ENCODE measurements at places on chromosomes 2 and 18.
A peak's percentile ranks its signal among the peaks of the same experiment; 100 is the strongest.

GRCh38 chr2:14903709-14904374 is 271.3 kb downstream of the LRATD1 start:
- peak; percentile 11 for DNase-seq

- no peak for DNase-seq
These were observed 133.4 kb downstream of the RGPD3 start for GRCh38 chr2:106334802-106335201.

- DNase-seq = no peak
These were observed 391.6 kb upstream of the HS6ST1 start for GRCh38 chr2:128710242-128710641.

- no peak for DNase-seq
These were observed 31.5 kb downstream of the LYPD1 start for GRCh38 chr2:132638313-132639040.

DNA sequence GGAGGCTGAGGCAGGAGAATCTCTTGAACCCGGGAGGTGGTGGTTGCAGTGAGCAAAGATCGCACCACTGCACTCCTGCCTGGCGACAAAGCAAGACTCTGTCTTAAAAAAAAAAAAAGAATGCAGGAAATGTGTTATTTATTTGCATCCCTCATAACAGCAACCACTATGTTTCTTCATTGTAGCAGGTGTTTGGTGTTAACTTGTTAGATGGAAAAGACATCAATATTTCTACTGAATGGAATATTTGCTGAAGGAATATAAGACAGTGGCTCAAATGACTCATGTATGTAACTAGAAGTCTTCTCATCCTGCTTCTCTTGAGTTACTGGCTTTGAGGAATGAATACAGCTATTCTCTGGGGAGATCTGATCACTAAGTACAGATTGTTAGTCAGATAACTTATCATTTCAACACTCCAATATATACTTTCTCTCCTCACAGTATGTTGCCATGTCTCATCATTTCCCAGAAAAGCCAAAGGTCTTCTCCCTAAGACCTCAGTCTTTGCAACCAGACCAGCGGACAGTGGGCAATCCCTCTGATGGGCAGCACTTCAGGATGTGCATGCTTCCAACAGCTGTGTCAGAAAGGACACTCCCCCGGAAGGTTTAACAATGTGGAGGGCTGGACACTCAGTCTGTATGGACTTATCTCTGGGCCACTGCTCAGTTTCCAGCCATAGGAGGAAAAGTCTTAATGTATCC is 104.4 kb upstream of the STK17B start:
- DNase-seq = no peak

- DNase-seq = no peak
These were observed 6.0 kb upstream of the CYP27C1 start for GRCh38 chr2:127226132-127226519.

DNA sequence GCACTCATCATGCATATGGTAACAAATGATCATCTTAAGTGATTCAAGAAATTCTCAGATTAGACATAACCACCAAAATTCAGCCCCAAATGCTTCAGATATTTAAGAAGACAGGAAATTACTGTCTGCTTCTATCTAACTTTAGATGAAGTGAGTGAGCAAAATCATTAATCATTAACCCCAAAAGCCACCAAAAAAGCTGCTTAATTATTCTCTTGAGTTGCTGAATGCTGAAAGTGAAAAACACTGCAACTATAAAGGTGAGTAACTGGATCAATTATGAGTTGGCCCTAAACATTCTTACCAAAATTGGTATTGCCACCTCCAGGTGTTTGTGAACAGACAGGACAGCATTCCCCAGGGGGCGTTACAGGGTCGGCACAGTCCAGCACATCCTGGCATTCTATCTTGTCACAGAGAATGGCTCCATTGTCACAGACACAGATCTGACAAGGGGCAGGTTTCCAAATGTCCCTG is 69.6 kb downstream of the COL5A2 start:
- no peak for DNase-seq

DNA sequence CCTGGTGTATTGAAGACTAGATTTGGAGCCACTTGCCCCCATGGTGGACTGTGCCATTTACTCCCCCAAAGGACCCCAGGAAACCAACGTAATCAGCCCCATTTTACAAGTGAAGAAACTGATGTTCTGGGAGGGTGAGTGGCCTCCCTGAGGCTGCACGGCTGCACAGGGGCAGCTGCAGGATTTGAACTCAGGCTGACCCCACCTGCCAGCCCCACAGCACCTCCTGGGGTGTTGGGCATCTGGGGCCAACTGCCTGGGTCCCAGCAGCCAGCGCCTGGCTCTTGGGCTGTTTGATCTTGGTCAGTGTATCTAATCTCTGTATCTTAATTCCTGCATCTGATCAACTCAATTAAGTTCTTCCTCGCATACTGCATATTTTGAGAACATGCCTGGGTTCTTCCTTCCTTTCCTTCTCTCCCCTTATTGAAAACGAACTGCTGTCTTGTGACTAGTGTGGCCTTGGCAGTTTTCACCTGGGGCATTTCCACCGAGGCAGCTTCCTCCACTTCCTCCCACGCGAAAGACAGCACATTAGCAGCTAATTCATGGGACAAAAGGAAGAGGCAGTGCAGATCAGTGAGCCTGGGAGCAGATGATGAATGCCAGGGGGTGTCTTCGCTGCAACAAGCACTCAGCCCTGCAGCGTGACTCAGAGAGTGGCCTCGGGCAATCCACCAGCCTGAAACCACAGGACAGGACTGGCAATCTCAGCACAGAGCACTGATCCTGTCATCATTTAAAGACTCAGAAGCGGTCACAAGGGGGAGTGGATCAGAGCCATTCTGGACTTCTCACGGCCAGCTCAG is 184.1 kb upstream of the RAB12 start:
- DNase-seq = no peak

DNA sequence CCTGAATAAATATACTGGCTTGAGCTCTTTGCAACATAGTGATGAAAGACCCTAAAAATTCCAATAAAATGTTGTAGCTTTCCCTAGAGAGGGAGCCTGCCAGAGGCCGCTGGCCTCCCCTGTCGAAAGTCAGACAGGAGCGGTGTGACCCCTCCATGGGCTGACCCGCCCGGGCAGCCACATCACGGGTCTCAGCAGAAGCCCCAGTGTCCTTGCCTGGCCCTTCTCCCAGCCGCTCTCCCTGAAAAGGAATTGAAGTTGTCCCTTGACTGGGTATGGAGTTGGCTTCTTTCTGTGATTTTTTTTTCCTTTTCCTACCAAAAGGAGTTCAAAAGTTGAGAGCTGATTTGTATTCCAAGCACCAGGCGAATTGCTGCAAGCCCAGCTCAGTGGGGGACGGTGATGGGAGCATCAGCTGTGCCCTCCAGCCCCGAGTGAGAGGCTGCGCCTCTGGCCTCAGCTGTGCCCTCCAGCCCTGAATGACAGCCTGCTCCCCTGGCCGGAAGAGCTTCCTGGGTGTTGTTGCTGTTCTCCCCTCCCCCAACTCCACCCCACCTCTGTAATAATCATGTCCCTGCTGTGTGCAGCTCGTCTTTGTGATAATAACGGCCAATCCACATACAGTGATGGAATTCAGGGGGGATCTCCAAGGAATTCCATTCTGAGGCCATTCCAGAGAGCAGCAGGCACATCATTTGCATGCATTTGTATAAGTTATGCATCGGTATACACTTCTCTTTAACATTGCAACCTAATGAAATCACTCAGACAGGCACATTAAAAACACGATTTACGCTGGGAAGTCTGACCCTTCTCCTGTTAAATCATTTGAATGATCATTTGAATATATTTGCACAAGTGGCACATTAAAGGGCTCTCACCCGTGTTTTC is 501.0 kb downstream of the EIPR1 start:
- no peak for DNase-seq

- DNase-seq = no peak
These were observed 592.1 kb upstream of the CDH2 start for GRCh38 chr18:28768791-28769768.

GRCh38 chr18:21289827-21290226 is 47.8 kb downstream of the GREB1L start:
- DNase-seq = no peak

GRCh38 chr2:172129404-172129803 is 26.7 kb upstream of the DLX2 start:
- DNase-seq = no peak

DNA sequence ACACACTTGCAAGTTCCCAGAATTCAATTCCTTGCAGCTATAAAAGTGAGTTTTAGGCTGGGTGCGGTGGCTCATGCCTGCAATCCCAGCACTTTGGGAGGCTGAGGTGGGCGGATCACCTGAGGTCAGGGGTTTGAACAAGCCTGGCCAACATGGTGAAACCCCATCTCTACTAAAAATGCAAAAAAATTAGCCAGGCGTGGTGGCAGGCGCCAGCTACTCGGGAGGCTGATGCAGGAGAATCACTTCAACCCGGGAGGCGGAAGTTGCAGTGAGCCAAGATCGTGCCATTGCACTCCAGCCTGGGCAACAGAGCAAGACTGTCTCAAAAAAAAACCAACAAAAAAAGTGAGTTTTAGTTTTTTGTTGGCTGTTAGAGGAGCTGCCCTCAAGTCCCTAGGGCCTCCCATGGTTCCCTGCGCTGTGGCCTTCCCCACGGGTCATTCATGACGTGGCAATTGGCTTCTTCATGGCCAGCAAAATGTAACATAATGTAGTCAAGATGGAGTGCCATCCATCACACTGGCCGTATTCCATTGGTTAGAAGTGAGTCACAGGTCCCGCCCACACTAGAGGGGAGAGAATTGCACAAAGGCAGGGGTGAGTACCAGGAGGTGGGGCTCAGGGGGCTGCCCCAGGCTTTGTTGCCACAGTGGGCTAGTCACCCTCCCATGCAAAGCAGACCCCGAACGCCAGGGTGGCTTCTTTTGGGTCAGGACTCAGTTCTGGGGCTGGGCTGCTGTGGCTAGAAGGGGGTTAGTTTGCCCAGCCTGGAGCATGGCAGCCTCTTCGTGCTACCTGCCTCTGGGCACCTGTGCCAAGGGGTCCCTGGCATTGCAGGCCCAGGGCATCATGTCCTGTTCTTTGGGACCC is 37.7 kb upstream of the INHBB start:
- no peak for DNase-seq

DNA sequence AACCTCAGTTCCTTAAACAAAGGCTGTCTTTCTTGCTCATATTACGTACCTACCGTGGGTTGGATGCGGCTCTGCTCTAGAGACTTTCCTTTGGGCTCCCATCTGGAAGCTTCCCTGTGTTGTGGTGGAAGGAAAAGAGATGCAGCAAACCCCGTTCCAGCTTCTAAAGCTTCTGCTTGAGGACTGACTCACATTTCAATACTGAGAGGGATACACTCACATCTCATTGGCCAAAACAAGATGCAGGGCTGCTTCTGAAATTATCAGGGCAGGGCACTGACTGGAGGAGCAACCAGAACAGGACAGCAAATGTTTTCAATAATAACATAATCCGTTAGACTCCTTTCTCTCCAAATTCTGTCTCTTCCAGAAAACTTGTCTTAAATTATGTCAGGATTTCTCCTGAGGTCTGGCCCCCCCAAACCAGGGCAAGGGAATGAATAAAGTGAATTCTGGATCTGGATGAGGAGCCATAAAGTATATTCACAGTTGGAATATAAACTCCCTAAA is 4.5 kb upstream of the MYO5B start:
- DNase-seq = no peak

DNA sequence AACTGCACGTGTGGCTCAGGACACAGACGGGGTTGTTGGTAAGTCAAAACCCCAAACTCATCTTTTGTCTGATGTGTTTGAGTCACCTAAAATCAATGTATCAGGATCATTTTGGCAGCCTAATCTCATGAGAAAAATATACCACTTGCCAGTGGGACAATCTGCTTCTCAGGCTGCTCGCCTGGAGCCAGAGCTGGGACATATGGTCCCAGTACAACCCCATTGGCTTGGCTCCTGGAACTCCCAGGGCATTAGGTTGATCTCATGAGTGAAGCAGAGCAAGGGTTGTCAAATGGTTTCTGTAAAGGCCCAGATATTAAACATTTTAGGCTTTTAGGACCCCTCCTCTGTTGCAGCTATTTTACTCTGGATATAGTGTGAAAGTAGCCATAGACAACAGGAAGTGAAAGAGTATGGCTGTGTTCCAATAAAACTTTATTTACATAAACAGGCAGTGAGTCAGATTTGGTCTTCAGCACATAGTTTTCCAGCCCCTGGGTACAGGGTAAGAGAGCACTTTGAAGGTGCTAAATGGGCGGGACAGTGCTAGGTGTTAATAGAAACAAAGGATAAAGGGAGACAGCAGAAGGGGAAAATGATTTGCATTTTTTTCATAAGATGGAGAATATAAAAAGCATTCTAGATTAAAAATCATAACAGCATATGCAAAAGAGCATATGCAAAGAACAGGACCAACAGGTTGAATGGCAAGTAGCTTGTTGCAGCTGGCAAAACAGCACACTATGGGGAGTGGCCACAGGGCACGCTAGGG is 290.8 kb downstream of the KCNS3 start:
- DNase-seq = no peak

GRCh38 chr2:118981632-118982031 is 39.6 kb downstream of the MARCO start:
- DNase-seq = no peak

GRCh38 chr2:70777450-70777849 is 9.4 kb upstream of the ADD2 start:
- no peak for DNase-seq

Data from stimulated activated CD8-positive, alpha-beta memory T cell treated with anti-CD3 and anti-CD28 coated beads, Interleukin-15, amount 100 ng/mL, for 24 hours (primary cell).